ENCODE measurements at places on chromosomes 1 and 21. TPM values are rescaled to one million over a fixed set of nuclear protein-coding genes. Genes with fewer than 3 reads are reported as not detected.

KCNE2 gene
- total RNA-seq: 1.7 TPM

SPRR5 gene
- not detected for total RNA-seq

CRP gene
- not detected for total RNA-seq

EFNA1 gene
- total RNA-seq: 43.1 TPM

KMO gene
- not detected for total RNA-seq

DFFA gene
- total RNA-seq: 42.0 TPM

DNA sequence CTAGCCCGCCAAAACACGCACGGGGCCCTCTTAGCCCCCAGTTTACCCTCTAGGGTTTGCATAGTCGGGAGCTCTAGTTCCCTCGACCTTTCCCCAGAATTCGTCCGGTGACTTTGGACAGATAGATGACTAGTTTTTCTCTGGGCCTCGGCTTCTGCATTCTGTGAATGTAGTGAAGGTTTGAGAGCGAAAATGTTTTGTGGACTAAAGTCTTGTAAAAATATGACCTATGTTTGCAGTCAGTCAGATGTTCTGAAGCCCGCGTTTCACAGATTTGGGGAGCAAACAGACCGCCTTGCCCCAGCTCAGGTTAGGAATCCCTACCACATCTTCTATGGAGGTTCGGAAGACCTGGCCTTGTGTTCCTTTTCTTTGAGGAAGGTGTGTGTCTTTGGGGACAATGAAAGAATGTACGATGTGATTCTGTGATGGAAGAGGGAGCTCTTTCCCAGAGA is 401 bp downstream of the UQCRH start:
- DNase-seq: no peak

GRCh38 chr1:62307895-62308492 is 11.2 kb downstream of the KANK4 start:
- DNase-seq: no peak

DNA sequence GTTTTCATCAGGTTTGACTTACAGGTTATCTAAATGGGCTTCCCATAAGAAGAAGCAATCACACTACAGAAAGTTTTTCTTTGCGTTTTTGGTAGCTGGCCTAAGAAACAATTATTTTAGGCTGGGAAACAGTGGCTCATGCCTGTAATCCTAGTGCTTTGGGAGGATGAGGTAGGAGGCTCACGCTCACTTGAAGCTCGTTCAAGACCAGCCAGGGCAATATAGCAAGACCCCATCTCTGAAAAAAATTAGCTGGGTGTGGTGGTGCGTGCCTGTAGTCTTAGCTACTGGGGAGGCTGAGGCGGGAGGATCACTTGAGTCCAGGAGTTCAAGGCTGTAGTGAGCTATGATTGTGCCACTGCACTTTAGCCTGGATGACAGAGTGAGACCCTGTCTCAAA is 1.6 kb upstream of the REN start:
- DNase-seq: no peak

GRCh38 chr1:201575912-201576311 is 37.0 kb downstream of the NAV1 start:
- DNase-seq: no peak

- no peak for DNase-seq
Observed at GRCh38 chr1:224670506-224670905, 54.4 kb downstream of the CNIH3 start.

DNA sequence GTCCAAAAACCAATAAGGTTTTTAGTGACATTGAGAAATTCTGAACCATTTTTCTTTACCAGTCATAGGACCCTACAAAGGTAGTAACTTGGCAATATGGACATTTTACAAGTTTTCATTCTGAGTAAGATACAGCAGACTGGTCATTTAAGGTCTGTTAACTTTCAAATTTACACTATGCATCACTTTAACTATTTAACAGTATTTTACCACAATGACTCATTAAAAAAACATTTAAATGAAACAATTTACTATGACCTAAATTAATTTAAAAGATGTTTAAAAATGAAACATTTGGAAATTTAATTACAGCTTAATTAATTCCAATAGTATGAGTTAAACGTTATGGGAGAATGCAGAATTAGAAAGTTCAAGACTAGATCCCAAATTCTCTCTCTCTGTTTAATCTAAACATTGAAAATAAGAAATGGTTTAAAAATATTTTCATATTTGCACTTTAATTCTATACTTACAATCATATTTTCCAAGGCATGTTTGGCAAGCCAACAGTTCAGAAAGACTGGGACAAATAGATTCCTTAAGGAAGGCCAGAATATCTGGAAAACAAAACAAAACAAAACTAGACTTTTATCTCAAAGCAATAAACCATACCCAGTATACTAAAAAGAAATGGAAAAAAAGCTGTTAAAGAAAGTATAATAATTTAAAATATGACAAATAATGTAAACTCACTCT is 140.9 kb downstream of the KCNT2 start:
- no peak for DNase-seq

GRCh38 chr1:91349524-91349923 is 55.1 kb downstream of the HFM1 start:
- no peak for DNase-seq

DNA sequence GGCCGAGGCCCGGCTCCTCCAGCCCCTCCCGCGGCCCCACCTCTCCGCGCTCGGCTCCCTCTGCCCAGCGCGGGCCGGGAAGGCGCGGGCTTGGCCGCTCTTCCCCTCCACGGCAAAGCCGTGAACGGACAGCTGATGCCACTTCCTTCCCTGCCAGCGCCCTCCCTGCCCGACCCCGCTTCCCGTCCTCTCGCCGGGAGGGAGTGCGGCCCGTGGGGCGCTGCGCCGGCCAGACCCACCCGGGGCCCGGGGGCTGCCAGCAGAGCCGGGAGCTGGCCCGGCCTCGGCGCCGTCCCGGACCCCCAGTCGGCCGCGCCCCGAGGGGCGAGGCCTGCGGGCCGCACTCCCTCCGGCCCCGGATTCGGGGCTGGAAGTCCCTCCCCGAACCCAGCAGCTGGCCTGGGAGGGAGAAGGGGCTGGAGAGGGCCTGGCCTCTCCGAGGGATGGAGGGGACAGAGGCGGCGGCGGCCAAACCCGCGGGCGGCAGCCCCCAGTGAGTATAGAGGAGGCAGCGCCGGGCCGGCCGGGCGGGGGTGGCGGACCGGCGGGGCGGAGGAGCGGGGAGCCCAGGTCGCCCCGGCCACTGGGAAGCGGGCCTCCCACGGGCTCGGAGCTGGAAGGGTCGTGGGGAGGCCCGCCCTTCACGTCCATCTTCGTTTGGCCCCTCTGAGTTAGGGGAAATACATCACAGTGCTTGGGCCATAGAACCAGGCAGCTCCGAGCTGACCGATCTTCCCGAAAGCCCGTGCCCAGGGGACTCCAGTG is at the start of gene KIAA1614:
TSS of gene KIAA1614 (plus strand) at position 97 of the 765 bp plus-strand sequence. CDS start at position 444, 347 bp downstream.
- DNase-seq: peak; percentile 39

DNA sequence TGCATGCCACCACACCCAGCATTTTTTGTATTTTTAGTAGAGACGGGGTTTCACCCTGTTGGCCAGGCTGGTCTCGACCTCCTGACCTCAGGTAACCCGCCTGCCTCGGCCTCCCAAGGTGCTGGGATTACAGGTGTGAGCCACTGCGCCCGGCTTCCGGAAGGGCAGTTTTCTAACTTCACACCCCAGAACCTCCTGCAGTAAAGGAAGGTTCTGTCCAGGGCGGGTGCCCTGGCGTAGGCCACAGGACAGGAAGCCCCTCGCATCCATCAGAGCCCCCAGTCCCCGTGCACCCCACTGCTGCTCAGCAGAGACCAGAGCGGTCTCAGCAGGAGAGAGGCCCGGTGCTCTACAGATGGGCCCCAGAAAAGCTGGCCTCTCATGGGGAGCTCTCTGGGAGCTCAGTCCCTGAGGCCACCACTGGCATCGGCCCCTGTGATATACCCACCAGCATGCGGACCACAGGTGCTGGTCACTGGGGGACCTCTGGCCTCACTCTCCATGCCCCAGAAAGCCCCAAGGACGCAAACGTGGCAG is 4.1 kb upstream of the DNMT3L start:
- no peak for DNase-seq

GRCh38 chr1:22342734-22343191 is 108.9 kb upstream of the ZBTB40 start:
- DNase-seq: no peak

Measured in cardiac muscle cell (in vitro differentiated cells and primary cell).